Cerebellum (tissue), 4 donors: ENCODE measurements at places on chromosomes 6 and 20.

- no peak for DNase-seq
These were observed 41.2 kb upstream of the DST start for GRCh38 chr6:56683882-56684281.

DNA sequence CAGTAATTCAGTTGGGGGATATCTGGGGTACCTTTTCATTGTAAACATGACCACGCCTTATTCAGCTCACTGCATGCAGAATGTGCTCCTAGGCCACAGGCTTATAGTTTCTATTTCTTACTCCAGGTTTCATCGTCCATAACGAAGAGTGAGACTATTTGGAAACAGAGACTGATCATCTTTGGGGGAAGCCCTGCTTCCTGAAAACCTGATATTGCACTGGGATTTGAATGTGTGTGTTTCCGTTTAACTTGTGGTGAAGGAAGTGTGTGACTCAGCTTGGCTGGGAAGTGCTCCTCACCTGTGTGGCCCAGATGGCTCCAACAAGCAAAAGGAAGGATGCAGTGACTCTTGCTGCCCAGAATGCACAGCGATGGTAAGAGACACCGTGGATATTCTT is 19.6 kb upstream of the LTV1 start:
- DNase-seq, result no peak

GRCh38 chr6:130314271-130314670 is 51.5 kb upstream of the TMEM200A start:
- no peak for DNase-seq

DNA sequence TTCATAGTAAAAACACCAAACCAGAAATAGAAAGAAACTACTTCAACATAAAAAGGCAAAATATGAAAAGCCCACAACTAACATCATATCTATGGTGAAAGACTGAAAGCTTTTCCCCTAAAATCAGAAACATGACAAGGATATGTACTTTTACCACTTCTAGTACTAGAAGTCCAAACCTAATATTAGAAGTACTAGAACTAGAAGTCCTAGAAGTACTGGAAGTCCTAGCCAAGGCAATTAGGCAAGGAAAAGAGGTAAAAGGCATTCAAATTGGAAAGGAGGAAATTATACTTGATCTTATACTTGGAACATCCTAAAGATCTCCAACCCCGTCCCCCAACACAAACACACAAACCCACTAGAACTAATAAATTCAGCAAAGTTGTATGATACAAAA is 74.9 kb downstream of the TASP1 start:
- no peak for DNase-seq

DNA sequence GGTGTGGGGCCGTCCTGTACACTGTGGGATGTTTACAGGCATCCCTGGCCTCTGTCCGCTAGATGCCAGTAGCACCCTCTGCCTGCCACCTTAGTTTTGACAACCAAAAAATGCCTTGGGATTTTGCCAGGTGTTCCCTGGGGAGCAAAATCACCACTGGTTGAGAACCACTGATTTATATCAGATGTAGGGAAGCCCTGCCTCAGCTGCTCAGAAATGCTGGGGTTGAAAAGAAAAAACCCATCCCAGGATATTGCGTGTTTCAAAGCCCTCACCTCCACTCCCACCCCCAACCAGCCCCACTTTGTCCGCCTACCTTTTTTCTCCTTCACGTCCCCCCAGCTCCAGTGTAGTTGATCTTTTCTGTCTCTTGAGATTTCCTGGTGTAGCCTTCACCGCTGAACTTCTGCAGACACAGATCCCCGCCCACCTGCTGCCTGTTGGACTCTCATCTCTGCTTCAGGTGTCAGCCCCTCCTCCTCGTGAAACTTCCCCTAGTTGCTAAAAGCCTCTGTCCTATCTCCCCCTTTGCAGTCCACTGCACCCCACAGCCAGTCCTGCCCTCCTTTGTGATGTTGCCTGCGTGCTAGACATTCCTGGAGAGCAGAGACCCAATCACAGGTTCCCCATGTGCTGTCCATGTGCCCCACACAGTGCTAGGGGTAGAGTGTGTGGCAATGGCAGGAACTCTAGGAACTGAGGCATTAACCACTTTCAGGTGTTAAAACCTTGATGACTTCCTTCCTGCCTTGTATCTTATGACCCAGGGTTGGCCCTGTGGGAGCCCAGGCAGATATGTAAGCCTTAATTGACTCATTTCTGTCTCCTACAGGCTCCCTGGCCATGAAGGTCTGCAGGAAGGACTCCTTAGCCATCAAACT is 98.9 kb downstream of the TBC1D7 start:
- DNase-seq, result no peak

DNA sequence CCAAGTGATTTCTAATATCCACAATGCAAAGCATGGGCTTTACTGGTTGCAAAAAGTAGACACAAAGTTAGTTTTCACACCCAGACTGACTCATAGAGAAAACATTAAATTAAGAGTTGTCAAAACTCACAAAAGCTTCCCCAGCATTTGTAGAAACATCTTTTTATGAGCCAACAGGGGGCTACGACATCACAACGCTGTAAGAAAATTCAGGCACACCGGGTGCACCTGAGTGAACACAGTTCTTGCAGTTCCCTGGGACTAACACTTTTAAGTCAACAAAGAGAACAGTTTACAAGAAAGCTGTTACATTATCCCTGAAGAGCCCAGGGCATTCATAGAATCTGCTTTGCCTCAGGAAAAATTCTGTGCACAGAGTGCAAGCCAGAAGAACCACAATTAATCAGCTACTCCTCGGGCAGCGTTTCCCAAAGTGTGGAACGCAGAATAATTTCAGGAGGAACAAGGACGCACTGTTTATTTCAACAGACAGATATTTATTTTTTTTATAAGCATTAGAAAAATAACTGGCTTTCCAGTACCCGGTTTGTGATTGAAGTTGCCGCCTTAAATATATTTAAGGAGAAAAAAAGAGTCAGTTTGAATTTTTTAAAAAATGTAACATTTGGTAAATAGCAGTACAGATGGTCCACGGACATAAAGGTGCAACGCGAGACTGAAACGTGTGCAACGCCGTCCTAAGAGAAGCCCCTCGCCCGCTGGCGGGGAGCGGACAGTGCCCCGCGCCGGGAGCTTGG is 1.2 kb downstream of the NCOA5 start:
- no peak for DNase-seq

- DNase-seq, result no peak
These were observed 998.9 kb upstream of the GJE1 start for GRCh38 chr6:141133836-141134235.

DNA sequence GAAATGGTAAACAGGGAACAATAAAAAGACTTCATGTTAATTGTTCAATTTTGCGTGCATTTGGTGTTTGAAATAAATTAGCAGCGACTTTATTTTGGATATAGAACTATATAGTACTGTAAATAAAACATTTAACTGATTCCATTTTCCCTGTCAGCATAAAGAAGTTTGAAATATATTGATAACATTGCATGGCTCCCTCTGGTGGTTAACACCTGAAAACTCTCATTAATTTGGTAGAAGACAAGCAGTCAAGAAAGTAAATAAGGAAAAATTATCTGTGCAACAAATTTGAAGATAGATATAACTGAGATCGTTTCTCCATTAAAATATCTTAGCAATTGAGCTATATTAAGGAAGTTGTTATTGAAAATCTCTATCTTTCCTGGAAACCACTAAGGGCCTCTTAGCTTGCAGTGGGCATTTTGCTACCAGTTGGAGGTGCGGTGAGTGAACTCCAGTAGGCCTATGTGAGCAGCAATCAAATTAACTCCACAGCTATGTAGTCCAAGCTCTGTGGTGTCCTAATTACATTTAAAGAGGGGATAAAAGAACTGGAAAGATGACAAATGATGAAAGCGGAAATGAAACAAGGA is 435.7 kb upstream of the FKBP1C start:
- no peak for DNase-seq

DNA sequence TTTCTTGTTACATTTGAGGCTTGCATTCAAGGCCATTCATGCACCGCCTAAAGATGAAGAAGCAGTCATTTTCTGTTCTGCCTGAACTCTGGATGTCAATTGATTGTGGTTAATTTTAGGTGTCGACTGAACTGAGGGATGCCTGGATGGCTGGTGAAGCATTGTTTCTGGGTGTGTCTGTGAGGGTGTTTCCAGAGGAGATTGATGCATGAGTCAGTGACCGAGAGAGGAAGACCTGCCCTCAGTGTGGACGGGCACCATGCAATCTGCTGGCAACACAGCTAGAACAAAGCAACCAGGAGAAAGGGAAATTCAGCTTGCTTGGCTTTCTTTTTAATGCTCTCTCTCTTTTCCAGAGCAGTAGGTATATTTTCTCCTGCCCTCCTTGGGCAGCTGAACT is 164.1 kb upstream of the ECI2 start:
- no peak for DNase-seq

DNA sequence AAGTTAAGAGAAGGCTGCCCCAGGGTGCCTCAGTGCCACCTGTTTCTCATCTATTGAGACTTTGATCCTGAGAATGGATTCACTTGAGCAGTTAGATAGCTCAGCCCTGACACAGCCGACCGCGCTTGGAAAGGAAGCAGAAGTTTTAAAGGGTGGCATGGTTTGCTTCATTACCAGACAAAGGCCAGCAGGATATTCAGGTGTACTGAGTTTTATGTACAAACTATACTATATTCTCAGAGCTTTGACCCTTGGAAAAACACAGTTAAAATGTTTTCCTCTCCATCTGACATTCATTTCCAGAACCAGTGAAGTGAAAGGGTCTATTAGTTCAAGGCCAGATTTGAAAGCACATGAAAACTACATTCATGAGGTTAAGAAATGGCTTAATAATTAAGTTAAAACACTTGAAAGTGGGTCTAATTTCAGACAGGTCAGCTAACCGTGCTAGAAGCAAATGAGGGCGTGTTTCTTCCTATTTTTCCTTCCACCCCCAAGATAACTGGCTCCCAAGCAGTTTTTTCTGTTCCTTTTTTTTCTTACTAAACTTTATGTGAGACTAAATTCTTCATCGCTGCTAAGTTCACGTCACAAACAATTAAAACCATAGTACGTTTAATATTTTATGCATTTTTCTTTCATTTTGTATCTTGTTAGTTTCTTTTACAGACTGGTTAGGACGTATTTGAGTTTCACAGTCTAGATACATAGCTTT is 385.3 kb upstream of the SOX4 start:
- no peak for DNase-seq

- DNase-seq, result peak; percentile 55
These were observed 64.1 kb downstream of the C6orf118 start for GRCh38 chr6:165245287-165245686.

- no peak for DNase-seq
These were observed 251.0 kb upstream of the NRSN1 start for GRCh38 chr6:23875006-23875405.

GRCh38 chr6:21804941-21805610 is 211.5 kb downstream of the SOX4 start:
- no peak for DNase-seq

- no peak for DNase-seq
These were observed 10.7 kb downstream of the DLL1 start for GRCh38 chr6:170279977-170280688.

DNA sequence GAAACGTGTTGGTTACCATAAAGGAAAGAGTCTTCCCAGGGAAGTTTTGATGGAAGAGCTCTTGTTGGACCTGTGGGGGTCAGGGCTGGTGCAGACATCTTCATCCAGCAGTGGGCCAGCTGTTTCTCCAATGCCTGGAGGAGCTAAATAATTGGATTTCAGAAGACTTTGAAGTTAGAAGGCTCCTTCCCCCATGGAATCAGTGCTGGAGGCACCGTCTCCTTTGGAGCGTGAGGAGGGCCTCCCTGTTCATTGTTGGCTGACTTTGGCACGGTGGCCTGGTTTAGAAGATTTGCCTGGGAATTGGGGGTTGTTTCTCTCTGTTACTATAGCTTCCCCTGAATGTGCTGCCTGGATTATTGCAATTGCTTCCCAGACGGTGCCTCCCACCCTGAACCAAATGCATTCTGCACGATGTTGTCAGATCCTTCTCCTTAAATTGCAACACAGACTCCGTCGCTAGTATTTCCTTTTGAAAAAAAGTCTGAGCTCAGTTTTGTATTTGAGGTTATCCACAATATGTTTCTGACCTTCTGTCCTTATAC is 27.7 kb upstream of the KCNG1 start:
- no peak for DNase-seq

GRCh38 chr6:12348530-12349511 is 58.7 kb downstream of the EDN1 start:
- no peak for DNase-seq

DNA sequence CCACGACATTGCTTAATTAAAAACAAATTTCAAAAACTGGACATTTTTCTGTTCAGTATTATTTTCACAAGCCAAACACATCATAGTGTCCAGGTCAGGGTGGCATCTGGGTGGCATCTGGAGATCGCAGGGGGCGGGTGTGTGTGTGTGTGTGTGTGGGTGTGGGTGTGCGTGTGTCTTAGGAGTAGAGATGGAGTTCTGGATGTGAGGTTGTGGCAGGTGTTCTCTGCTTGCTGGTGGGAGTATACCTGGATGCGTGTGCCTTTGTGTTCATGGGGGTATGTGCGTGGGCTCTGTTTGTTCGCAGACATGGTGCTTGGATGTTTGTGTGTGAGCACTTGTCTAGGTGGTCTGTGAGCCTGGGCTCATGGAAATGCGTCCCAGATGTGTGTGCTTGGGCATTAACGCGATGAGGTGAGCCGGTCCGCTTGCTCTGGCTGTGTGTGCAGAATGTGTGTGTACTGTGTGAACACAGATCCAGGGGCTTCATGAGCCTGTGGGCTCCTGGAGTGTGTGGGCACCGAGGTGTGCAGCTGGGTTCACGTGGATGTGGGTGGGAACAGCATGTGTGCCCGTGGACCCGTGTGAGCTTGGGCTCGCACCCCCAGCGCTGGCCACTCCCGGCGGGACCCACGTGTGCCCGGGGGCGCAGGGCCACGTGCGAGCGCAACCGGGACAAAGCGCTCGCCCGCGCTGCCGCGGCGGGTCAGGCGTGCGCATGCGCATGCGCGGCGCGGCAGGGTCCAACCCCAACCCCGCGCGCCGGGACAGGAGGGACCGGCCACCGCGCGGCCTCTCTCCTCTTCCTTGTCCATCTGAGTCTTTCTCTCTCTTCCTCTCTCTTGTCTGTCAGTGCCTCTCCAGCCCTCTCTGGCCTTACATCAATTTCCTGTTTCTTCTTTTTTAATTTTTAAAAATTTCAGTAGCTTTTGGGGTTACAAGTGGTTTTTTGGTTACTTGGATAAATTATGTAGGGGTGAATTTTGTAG is 60.4 kb downstream of the SRC start:
- DNase-seq, result peak; percentile 64

- DNase-seq, result no peak
These were observed 14.5 kb downstream of the SLC12A5 start for GRCh38 chr20:46043556-46043955.

DNA sequence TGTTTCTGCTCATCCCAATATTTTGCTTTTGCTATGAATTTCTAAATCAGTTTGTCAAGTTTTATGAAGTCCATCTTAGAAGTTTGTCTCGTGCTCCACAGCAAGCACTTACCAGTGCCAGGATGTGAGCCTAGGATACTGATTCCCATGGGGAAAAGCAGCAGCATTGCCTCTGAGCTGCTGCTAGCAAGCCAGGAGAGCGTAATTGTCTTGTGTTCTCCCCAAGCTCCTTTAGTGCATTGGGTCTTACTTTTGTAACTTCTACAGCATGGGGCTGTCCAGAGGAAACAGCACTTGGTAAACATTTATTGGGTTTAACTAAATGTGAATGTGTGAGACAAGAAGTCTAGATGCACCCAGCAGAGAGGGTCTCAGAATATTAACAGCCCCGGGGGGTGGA is 76.1 kb downstream of the RNF182 start:
- no peak for DNase-seq

- no peak for DNase-seq
These were observed 87.6 kb upstream of the GCM1 start for GRCh38 chr6:53236241-53236640.
